ENCODE measurements at places on chromosomes 16 and 17. TPM values are rescaled to one million over a fixed set of nuclear protein-coding genes. Genes with fewer than 3 reads are reported as not detected.

- no peak for DNase-seq
These were observed 10.7 kb upstream of the HSD3B7 start for GRCh38 chr16:30974348-30974747.

- DNase-seq = no peak
These were observed 5.4 kb upstream of the STAT5B start for GRCh38 chr17:42281571-42282096.

DNA sequence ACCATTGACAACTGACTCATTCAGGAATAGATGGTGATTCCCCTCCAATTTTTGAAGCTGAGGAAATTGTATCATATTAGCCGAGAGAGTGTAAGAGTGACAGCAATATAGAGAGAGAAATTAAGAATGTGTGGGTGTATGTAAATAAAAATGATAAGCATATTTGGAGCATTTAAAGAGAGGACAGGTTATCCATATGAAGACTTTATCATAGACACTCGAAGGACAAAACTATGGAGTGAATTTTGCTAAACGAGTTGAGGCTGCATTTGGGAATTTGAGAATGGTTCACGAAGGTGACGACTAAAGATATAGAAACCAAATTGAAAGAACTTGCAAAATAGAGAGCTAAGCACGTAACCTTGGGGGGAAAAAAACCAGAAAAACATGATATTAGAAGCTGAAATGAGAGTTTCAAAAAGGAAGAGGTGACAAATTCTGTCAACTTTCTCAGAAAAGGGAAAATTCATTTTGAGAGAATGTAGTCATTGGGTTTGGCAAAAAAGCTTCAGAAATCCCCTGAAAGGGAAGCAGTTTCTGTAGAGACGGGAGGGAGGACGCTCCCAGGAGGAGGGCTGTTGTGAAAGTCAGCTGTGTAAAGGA, 129.7 kb downstream of the KCNJ2 start:
- DNase-seq = no peak

DNA sequence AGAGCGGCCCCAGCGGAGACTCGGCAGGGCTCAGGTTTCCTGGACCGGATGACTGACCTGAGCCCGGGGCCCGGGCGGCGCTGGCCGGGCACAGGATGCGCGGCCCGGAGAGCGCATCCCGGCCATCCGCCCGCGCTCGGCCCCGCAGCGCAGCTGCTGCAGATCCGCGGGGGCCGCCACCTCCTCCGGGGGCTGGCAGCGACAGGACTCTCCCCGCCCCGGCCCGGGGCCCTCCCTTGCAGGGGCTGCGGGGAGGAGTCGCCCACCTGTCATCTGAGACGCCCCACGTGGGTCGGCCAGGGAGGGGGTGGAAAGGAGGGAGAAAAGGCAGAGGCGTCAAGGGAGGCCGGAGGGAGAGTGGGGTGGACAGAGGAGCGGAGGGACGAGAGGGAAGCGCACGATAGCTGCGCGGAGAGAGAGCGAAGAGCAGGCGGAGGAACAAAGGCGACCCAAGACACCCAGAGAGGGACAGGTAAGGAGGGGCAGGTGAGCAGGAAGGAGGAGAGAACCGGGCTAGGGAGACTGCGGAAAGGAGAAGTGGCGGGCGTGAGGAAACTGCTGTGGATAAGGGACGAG, 471 bp upstream of the PRKAR1A start:
- DNase-seq = peak; percentile 78

- no peak for DNase-seq
These were observed 29.7 kb upstream of the OR1A2 start for GRCh38 chr17:3167574-3167973.

DNA sequence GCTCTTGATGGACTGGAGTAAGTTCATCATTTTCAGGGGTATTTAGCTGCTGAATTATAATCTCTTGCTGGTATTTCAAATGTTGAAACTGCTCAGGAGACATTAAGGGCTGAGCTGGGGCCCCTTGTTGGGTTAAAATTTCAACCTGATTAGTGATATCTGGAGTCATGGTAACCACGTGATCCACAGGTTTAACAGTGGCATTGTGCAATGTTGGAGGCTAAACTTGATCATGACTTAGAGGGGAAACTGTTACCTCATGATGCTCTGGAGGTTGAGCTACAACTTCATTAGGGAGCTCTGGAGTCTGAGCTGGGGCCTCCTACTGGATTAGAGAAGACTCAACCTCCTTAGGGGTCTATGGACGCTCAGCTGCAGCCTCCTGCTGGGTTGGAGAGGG, 17.2 kb upstream of the MPP2 start:
- DNase-seq = no peak

DNA sequence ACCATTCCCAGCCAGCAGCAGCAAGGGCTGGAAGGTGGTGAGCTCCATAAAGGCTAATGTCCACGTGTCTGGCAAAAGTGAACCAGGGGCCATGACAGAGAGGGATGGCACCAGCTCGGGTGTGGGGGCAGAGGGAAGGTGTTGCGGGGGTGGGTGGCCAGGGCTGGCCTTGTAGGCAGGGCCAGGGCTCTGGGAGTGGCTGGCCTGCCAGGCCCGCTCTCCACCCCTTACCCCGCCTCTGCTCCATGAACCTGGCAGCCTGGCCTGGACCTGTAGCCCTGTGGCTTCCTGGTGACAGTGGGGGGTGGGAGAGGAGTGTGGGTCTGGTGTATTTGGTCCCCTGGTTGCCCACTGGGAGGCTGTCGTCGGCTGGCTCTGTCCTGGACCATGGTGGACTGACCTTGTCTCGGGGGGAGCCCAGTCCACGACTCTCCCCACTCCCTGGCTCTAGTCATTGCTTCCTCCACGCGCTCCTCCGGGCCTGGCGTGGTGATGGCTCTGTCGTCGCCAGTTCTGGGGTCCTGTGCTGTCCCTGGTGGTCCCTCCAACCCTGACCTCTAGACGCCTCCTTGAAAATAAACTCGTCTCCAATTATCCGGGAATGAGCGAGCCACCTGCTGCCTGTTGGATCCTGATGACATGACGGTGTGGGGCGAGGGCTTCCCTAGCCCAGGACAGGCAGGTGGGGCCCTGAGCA, 50.0 kb downstream of the ENGASE start:
- no peak for DNase-seq

The ROGDI gene
- total RNA-seq = 40.4 TPM

All from Peyer's patch (tissue), 4 donors.